ENCODE measurements at places on chromosomes 4 and X.

GRCh38 chrX:130212371-130212770 is 40.6 kb downstream of the RAB33A start:
- no peak for DNase-seq

DNA sequence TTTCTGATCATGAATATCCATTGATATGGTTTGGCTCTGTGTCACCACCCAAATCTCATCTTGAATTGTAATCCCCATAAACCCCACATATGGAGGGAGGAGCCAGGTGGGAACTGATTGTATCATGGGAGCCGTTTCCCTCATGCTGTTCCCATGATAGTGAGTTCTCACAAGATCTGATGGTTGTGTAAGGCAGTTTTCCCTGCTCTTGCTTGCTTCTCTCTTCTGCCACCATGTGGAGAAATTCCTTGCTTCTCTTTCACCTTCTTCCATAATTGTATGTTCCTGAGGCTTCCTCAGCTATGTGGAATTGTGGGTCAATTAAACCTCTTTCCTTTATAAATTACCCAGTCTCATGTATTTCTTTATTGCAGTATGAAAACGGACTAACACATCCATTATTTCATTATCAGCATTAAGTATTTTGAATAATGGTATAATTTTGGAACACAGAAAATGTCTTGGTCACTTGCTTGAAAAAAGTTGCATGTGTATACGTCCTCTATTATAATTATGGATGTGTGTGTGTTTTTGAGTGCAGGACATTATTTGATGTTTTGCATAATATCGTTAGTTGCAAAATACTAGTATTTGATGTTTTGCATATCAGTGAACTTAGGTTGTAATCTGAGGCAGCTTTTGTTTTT is 334.6 kb downstream of the PCDH10 start:
- no peak for DNase-seq

GRCh38 chr4:184805462-184806228 is 20.1 kb downstream of the ACSL1 start:
- DNase-seq = peak; percentile 36

DNA sequence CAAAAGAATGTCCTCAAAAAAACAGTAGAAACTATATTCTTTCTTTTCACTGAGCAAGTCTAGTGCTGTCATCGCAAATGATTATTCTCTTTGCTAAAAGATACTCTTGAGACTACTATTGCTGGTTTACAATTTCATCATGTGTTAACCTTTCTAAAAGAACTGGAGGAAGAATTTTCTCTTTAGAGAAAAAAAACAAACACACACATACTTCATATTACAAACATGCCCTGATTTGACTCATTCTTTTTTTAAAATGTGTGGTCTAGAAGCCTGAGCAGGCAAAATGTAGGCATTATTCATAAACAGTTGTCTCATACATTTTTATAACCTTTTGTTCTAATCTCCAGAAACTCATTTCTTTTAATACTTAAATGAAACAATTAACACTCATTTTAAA is 60.6 kb upstream of the FAT4 start:
- DNase-seq = no peak

DNA sequence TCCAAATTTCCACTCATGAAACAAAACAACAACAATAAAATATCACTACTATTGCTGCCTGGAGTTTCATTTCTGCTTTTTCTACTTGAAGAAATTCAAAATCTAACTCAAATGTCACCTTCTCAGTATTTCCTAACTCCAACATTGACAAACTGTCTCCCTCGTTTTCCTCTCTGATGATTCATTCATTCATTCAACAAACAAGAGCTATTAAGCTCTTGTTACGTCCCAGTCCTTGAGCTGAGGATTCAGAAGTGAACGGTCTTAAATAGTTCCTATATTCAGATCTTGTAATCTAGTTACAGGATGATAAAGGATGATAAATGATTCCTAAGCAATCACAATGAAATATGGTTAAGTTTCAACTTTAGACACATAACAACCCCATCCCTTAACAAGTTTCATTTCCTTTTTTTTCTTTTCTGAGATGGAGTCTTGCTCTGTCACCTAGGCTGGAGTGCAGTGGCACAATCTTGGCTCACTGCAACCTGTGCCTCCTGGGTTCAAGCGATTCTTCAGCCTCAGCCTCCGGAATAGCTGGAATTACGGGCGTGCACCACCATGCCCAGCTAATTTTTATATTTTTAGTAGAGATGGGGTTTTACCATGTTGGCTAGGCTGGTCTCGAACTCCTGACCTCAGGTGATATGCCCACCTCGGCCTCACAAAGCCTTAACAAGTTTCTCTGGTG is 1.7 kb downstream of the SLC9B2 start:
- DNase-seq = no peak

- no peak for DNase-seq
Observed at GRCh38 chr4:77582156-77582555, 23.5 kb upstream of the CXCL13 start.

DNA sequence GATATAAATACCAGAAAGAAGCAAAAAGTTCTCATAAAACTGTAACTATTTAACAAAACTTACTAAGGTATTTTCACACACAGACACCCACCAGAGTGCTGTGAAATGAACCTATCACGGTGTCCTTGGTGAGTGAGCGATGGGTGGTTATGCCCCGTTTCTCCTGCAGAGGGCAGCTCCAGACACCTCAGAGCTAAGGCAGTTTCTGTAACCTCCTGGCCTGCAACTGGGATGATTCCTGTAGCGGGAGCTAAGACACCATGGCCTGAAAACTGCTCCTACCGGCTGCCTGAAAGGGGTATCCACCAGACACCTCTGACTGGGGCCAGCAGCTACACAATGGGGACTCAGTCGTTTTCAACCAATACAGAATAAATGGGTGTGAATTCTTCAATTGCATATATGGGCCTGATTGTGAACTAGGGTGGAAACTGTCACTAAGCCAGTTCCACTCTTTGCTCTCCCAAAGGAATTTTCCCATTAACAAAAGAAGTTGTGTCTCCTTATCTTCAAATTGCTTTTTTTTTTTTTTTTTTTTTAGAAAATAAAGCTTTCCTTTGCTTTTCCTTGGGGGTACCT is 2375.8 kb upstream of the TENM3 start:
- peak; percentile 4 for DNase-seq

DNA sequence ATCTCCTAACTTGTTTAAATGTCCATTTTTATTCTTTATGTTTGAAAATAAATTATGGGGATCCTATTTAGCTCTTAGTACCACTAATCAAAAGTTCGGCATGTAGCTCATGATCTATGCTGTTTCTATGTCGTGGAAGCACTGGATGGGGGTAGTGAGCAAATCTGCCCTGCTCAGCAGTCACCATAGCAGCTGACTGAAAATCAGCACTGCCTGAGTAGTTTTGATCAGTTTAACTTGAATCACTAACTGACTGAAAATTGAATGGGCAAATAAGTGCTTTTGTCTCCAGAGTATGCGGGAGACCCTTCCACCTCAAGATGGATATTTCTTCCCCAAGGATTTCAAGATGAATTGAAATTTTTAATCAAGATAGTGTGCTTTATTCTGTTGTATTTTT is 27.6 kb downstream of the NUDT6 start:
- DNase-seq = no peak

GRCh38 chrX:149499766-149500165 is 5.3 kb downstream of the IDS start:
- no peak for DNase-seq

- DNase-seq = no peak
Observed at GRCh38 chrX:74779175-74779574, 146.1 kb downstream of the NEXMIF start.

DNA sequence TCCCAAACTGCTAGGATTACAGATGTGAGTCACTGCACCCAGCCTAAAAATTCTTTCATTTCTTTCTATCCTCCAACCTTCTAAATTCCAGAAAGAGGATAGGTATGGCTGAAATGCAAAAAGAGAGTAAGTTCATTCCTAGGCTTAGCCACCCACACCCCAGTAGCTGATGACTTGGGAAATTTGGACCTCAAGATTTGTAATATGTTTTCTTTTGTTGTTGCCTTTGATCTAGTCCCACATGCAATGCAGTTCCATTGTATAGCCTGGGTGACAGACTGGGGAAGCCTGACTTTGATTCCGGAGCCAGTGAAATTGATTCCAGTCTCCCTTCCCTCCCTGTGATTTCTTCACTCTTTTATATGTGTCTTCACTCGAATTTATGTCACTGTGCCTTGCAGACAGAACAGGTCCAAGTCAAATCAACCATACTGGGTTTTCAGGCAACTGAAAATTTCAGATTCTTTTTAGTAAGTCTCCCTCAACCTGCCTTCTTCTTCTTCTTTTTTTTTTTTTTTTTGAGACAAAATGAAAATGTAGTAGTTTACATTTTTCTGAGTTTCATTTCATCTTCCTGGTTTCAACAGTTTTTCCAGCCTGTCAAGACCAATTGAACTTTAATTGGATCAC is 176.2 kb upstream of the RBPJ start:
- no peak for DNase-seq

DNA sequence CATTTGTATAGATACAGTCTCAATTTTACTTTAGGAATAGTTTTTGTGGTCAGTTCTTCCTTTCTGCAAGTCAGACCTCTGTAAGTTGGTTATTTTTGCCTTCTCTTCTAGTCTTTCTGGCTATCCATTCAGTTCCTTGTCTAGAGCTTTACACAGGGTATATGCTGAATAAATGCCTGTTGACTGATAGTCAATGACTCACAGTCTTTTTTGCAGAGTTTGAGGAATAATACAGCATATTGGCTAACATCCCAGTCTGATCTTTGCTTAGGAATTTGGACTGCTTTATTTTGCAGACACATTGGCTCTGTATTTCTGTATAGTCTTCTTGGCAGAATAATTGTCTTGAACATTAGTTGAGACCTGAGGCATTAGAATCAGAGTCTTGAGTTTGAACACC is 132.4 kb downstream of the MAGEC1 start:
- no peak for DNase-seq

DNA sequence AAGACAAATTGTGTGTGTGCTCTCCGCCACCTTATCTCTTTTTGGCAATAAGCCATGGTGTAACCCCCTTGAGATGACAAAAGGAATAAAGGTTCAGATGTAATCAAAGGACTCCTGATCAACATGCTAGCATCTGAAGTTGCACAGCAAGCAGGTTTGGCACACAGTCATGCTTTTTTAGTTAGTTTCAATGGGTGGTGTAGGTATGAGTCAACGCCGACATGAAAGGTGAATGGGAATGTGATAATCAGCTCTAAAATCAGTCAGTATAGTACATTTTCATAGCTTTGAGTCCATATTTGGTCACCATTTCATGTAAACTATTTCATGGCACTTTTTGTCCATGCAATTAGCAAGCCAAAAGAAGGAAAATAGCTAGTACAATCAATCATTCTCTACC is 50.4 kb upstream of the ETNPPL start:
- no peak for DNase-seq

- no peak for DNase-seq
Observed at GRCh38 chr4:45030059-45030458, 303.7 kb upstream of the GNPDA2 start.

DNA sequence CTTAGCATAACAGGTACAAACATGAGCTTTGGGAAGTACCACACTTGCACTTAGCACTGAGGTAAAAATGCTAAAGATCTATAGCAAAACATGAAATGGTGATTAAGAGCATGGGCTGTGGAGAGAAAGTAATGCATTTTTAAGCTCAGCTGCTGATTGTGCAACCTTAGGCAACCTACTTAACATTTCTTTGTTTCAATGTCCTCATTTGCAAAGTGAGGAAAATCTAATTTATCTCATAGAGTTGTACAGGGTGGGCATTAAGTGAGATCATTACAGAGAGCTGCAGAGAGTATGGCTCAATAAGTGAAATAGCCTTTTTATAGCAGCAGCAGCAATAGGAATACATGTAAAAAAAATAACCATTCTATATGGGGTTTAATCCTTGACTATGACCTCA is 87.0 kb downstream of the PAK3 start:
- no peak for DNase-seq

DNA sequence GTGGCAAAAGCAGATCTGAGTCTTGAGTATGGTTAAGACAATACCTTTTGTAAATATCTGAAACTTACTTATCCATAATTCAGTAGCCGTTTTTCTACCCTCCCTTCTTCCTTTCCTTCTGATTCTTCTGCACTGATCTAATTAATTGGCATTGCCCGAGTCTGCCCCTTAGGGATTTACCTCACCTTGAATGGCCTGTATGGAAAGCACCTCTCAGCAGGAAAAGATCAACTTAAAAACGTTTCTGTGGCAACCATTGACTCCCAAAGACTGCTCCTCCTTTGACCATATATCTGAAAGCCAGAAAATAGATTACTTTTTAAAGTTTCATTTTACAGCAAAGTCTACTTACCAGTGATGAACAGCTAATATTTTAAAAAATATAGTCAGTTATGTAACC is 496.5 kb upstream of the LCORL start:
- no peak for DNase-seq

DNA sequence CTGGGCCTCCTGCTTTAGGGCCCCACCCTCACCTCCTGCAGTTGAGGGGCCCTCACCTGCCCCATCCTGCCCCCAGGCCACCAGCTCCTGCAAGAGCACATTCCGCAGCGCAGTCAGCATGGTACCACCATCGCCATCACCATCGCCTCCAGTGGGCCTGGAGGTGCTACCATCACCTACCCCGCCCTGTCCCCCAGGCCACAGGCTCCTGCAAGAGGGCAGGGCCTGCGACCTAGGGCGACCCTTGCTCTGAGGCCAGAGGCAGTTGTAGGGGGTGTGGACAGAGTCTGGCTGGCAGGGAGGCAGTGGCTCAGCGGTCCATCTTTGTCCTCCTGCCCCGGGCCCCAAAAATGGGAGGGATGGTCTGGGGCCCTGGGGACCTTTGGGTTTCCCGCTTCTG is 3.9 kb upstream of the HAUS7 start:
- no peak for DNase-seq

GRCh38 chr4:127698789-127699200 is 31.4 kb upstream of the SLC25A31 start:
- DNase-seq = no peak

GRCh38 chr4:108045687-108046024 is 56.0 kb downstream of the HADH start:
- no peak for DNase-seq

DNA sequence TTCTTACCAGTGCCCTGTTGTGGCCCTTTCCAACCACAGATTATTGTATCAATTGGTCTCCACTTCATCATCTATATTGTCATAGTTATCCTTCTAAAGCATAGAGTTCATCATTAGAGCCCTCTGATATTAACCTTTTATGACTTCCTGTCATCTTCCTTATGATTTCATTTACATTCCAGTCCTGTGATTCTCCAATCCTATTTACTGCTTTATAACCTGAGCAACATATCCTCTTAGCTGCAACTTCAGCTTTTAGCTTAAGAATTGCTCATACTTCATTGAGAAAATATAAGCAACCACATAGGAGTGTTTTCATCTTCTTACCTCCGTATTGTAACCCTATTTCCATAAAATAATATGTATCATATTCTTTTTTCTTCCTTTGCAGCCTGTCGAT is 252.6 kb upstream of the CENPE start:
- no peak for DNase-seq

GRCh38 chr4:101813604-101814003 is 23.1 kb downstream of the BANK1 start:
- no peak for DNase-seq

DNA sequence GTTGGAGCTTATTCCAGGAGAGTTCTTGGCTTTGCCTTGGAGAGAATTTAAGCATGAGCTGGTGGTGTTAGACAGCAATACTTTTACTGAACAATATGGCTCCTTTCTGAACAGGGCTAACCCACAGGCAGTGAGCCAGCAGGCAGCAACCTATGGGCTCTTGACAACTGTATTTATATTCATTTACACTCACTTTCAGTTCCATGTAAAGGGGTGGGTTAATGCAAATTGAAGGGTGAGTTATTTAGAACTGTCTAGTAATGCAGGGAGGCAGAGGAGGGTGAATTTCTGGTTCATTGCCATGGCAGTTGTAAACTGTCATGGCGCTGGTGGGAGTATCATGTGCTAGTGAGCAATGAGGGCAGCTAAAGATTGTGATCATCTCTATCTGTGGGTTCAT is 15.7 kb downstream of the FOXR2 start:
- no peak for DNase-seq

All from anterior cingulate cortex (tissue), 58 donors.